ENCODE measurements at places on chromosomes 2 and 18. TPM values are rescaled to one million over a fixed set of nuclear protein-coding genes. Genes with fewer than 3 reads are reported as not detected.

Gene RGPD5
- 78.2 TPM for total RNA-seq

Gene UGT1A4
- total RNA-seq, result not detected

GRCh38 chr2:233100192-233100998 lies 40.3 kb downstream of the INPP5D start:
- H3K4me1 ChIP-seq, result no peaks in the 10 kb centered on the region
- no peak for DNase-seq
- H3K27ac ChIP-seq, result no peak overlapping the region
- H3K4me3 ChIP-seq, result no peak overlapping the region
- H3K36me3 ChIP-seq, result no peaks in the 10 kb centered on the region

DNA sequence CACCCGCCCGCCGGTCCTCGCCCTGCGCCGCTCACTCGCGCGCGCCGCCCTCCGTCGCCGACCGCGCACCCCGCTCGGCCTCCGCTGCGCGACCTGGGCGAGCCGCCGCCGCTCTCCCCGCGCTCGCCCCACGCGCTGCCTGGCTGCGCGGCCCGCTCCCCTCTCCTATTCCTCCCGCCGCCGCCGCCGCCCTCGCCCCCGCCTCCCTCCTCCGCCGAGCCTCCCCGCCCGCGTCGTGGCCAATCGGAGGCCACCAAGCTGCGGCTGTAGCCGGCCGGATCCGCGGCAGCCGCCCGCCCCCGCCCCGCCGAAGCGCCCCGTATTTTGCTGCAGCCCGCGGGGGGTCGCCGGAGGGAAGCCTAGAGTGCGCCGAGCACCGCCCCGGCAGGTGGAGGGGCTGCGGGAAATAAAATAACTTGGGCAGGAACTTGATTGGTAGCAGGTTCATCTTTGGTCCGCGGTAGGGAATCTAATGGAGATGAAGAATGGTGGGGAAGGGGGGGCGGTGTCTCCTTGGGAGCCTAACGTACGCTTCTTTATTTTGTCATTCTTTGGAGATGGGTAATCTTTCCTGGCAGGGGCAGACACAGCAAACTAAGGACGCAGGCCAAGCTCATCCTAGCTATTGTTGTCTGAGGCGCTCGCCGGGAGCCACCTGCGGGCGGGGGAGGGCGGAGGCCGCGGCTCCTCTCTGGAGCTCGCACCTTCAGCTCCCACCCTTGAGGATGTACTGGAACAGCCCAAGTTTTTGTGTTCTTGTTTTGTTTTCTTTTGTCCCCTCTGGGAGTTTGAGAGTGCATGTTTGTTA lies 1.1 kb upstream of the CDH2 start:
- peak overlapping the region; percentile 52 for H3K4me3 ChIP-seq
- no peaks in the 10 kb centered on the region for H3K36me3 ChIP-seq
- H3K4me1 ChIP-seq, result no peaks in the 10 kb centered on the region
- H3K27ac ChIP-seq, result no peak overlapping the region
- peak; percentile 20 for DNase-seq

Measured in uterus (tissue), 4 donors.